A172 (cell line): ENCODE measurements at places on chromosomes 6 and 20. TPM values are rescaled to one million over a fixed set of nuclear protein-coding genes. Genes with fewer than 3 reads are reported as not detected.
A peak's percentile ranks its signal among the peaks of the same experiment; 100 is the strongest.

DNA sequence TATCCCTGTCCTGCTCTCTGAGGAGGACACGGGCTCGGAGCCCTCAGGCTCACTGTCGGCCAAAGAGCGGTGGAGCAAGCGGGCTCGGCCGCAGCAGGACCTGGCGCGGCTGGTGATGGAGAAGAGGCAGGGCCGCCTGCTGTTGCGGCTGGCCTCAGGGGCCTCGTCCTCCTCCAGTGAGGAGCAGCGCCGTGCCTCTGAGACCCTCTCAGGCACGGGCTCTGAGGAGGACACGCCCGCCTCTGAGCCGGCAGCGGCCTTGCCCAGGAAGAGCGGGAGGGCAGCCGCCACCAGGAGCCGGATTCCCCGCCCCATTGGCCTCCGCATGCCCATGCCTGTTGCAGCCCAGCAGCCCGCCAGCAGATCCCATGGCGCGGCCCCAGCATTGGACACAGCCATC lies 14.2 kb upstream of the SLC22A7 start:
- DNase-seq, result no peak

DNA sequence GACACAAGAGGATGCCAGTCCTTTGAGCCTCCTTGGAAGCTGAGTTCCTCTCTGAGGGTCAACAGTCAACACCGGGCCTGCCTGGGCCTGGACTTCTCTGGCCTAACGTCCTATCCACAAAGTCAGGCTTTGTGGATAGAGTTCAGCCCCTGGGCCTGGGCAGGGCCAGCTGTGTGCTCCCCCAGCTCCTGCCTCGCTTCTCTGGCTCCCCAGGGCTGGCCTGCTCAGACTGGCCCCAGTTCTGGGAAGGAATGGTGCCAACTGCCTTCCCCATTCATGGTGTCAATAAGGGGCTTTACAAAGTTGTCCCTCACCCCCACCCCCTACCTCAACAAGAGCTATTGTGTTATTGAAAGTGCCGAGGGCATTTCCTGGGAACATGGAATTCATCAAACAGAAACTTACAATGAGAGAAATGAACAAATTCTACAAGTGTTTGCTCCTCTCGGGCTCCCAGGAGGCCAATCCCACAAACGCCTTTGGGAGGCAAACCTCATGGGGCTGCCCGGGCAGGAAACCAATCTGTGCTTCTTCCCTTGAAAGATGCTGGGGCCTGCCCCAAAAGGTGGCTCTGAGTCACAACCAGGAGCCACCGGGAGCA lies 26.5 kb upstream of the PPP1R14C start:
- DNase-seq, result no peak

- DNase-seq, result peak; percentile 49
Measured at GRCh38 chr20:24584538-24585356, 115.3 kb downstream of the SYNDIG1 start.

DNA sequence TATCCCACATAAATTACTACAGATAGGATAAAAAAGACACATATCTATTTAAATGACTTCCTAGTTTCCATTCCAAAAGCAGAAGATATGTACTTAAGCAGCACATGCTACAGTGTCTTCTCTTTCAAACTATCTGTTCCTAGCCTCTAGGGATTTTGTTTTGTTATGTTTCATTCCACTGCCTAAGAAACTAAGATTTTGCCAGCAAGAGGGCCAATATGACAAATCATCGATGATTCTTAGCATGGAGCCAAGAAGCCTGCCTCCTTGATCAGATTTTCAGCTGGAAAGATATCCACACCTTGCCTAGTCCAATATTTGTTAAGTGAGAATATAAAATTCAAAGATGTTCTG lies 7.0 kb downstream of the SNX5 start:
- no peak for DNase-seq

GRCh38 chr6:90090866-90091265 lies 196.6 kb downstream of the GJA10 start:
- DNase-seq, result no peak

GRCh38 chr6:126909493-126909892 lies 209.0 kb upstream of the RSPO3 start:
- no peak for DNase-seq

DNA sequence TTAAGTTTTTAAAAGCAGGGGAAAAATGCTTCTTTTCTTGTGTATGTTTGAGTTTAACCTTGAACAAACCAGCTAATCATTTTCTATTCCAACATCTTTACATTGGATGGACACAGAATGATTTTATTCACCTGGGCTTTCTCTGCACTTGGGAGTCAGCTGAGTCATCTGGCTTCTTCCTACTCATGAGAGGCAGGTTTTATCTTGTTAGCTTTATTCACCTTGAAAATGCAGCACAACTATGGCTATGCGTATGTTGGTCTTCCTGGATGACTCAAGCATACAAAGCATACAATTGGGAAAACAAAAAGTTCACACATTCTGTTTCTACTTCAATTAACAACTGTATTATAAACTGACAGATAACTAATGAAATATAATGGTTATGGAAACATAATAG lies 737.7 kb downstream of the FRK start:
- no peak for DNase-seq

DNA sequence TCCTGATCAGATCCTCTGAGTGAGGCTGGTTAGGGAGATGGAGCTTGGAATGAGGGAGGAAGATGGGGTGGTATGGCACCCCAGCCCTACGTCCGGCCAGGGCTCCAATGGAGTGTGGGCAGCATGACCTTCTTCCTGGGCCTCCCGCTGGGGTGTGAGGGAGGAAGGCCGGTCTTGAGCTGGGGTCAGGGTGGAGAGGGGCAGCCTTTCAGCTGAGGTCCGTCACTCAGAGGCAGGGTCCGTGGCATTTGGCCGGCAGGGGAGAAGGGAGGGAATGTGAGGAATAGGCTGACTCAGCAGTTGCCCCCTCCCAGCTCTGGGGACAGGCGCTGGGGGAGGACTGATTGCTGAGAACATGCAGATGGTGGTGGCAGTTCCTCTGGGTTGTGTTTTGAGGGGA lies 25.5 kb upstream of the VEGFA start:
- DNase-seq, result no peak

DNA sequence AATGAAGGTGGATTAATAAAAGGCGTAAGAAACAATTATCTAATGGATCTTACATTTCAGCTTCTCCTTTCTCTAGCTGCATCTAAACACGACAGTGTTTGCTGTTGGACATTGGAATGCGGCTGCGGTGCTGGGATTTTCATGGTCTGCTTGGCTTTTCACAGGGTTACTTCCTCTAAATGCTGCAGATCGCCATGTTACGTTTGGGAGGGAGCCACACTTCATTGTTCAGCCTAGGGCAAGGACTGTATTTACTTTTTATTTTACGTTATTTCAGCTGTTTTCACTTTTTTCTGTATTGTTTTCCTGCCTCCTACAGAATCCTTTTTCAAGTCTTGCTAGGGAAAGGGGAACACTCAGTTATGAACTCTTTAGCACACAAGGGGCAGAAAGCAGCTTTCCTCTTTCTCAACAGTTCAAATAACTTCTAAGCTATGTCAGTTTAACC lies 97.9 kb upstream of the MTHFD1L start:
- DNase-seq, result no peak

DNA sequence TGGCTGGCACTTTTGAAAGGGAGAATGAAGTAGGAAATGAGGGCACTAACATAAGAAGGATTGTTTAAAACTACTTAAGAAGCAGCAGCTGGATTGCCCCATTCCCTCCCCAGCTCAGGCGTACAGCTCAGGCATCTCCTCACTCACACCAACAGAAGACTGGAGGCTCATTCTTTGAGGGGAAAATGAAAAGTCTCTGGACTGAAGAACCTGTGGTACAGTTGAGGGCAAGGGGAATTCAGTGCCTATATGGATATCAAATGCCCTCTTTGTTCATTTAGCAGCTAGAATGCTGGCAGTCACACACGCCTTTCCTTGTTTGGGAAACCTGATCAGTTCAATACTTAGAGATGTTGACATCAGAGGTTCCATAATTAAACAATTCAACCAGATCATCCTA lies 502.1 kb upstream of the SOX4 start:
- DNase-seq, result no peak

DNA sequence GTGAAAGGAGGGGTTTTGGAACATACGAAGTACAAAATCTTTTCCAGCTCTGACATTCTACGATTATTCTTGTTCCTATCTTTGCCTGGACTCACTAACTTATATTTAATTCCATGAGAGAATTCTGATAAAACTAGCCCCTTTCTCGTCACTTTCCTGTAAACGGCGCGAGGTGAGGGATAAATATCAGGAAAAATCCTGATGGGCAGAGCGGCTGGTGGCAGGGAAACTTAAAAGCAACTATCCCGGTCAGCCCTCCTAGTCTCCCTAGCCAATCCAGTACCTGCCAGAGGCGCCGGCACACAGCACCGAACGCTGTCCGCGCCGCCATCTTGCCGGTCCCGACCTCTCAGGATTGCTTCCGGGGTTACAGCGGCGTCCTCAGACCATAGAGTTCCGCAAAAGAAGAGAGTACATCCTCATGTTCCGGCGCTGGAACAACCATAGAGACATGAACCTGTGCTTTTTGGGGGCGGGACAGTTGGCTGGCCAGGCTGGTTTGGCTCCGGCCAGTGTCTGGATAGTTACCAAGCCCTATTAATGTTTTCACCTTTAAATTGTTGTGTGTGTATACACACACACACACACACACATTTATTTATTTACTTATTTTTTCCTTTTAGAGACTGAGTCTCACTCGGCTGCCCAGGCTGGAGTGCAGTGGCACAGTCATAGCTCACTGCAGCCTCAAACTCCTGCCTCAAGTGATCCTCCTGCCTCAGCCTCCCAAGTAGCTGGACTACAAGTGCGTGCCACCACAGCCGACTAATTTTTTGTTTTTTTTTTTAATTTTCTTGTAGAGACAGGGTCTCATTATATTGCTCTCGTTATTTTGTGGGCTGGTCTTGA lies at the start of gene MRPS10:
Gene MRPS10, minus strand, starts transcription at position 343 of the 849 bp plus-strand sequence. Its CDS starts 12 bp downstream, at position 331.
- peak; percentile 90 for DNase-seq

DNA sequence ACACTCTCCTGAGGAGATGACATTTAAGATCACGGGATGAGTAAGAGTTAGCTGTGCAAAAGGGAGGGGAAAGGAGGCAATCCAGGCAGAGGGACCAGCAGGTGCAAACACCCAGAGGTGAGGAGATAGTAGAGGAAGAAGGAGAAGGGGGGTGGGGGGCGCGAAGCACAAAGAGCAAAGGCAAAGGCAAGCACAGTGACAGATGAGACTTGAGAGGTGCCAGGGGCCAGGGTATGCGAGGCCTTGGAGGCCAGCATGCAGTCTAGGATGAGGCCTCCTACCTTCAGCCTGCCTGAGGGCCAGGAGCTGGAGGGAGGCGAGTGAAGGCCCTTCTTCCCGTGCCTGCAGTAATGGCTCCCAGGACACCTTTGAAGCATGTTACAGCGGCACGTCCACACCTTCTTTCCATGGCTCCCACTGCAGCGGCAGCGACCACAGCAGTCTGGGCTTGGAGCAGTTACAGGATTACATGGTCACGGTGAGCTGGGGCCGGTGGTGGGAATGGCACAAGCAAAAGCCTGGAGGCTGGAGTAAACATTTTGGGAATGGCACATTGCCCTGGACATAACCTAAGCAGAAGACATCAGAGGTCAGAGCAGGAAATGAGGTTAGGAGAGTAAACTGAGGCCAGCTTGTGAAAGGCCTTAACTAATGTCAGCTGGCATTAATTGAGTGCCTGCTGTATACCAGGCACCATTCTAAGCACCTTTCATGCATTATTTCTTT lies 18.6 kb downstream of the CCM2L start:
- DNase-seq, result no peak

DNA sequence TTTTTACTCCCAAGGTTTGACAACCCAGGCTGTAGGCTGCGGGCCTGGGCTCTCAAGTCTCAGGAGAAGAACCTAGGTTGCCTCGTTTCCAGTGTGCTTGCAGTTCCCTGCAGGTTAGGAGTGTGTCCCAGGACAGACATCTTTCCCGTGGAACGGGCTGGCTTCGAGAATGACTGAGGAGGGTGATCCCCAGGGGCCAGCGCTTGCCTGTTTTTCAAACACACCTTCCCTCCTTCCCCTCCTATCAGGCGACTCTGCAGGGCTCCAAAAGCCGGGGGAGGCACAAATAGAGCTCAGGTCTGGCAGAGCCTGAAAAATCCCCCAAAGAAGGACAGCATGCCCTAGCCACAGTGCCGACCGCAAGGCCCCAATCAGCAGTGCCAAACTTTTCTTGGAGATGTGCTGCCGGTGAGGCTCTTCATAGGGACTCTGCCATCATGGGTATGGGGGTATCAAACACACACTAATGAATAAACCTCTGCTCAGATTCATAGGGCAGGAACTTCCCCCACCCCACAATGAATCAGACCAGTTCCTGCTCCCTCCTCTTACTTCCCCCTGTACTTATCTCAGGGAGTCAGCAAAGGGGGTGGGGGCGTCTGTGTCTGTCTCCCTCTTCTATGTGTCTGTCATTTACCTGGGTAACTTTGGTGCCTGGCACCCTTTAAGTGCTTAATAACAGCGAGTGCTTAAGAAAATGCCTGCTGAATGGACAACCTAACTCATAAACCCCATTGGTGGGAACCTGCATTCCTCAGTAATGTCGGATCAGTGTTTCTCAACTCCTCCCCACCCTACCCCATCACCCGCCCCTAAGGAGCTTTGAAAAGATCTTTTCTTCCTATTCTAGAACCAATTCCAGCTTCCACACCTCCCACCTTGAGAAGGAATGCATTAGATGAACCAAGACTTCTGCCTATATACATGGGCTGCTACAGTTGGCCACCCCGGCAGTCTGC lies 1.6 kb downstream of the KCNG1 start:
- DNase-seq, result no peak

The KHDC1L gene
- total RNA-seq, result not detected in 2 replicates

The C6orf163 gene
- 0.31 and 0.72 TPM in 2 replicates for total RNA-seq

The OR2J3 gene
- total RNA-seq, result not detected in 2 replicates

The SLC29A1 gene
- 24.7 and 26.2 TPM in 2 replicates for total RNA-seq
